ENCODE measurements at places on chromosomes 3 and 15. TPM values are rescaled to one million over a fixed set of nuclear protein-coding genes. Genes with fewer than 3 reads are reported as not detected.

DNA sequence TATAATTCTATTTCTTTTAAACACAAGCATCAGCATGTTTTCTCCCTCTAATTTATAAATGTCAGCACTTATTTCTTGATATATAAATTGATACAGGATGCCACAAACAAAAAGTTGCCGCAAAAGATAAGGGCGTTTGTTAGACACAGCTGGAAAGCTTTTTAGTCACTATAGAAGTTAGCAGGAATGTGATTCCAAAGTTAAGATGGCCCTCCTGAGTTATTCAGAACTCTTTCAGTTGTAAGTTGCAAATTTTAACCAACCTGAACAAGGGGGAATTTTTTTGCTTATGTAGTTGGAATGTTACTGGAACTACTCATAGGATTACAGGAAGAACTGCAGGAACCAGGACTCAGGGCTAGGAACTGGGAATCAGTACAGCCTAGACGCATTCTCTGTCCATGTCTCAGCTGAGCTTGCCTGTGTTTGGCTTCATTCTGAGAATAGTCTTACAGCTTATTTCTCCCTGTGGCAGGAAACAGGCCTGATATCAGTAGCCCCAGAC is 166.3 kb downstream of the VGLL4 start:
- peak; percentile 82 for DNase-seq

DNA sequence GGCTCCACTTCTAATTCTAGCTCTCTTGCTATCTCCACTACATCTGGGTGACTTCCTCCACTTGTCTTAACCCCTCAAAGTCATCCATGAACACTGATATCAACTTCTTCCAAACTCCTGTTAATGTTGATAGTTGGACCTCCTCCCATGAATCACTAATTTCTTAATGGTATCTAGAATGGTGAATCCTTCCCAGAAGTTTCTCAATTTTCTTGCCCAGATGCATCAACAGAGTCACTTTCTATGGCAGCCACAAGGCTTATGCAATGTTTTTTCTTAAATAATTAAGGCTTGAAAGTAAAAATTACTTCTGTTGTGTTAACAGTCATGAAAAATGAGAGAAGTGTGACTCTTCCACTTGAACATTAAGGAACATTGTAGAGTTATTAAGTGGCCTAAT is 164.3 kb downstream of the PCCB start:
- no peak for DNase-seq

DNA sequence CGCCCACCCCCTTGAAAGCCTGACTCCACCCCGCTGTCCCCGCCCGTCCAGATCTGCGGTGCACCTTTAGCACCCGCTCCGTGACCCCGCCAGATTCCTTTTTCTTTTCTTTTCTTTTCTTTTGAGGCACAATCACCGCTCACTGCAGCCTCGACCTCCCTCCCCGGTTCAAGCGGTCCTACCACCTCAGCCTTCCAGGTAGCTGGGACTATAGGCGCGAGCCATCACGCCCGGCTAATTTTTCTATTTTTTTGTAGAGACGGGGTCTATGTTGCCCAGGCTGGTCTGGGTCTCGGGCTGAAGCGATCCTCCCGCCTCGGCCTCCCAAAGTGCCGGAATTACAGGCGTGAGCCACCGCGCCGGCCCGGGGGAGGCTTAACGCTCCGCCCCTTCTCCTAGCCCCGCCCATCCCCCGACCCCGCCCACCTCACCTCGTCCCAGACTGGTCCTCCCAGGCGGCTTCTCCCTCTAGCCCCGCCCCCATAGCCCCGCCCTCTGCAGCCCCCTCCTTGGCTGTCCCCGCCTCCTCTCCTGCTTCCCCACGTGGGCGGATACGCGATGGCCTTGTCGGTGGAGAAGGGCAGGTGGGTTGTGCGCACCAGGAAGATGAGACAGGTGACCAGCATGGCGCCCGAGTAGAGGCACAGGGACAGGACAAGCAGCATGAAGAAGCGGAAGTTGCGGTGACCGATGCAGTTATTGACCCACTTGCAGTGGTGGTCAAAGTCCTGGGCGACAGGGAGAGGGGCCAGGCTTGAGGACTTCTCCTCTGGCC is 3.2 kb downstream of the ZDHHC19 start:
- no peak for DNase-seq

DNA sequence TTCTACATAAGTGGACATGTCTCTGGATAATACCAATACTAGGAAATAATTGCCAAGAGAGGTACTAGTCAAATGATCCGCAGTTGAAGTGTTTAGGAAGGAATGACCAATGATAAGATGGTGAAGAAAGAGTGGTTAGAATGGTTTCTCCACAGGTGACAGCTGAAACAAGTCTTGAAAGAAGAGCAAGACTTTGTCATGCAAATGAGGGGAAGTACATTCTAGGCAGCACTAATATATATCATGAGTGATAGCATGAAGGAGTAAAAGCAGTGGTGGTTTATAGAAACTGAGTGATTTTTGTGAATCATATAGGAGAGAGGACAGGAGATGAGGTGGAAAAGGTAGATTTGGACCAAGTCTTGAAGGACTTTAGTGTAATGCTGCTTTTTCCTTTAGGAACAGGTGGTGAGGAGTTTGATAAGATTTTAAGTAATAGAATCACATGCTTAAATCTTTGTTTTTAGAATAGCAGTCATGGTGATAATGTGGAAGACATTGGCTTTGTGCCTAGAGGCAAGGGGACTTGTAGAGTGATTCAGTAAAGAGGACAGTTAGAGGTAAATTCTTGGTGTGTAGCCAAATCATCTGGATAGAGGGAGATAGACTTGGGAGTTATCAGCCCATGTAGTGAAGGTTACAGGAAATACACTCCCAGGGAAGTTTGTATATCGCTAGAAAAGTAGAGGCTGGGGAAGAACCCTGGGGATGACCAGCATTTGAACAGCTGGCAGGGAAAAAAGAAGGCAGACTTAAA is 31.9 kb downstream of the SLMAP start:
- DNase-seq, result peak; percentile 55

ITIH3 gene
- total RNA-seq, result 2.2 TPM
